ENCODE measurements at places on chromosomes 2 and 18.

DNA sequence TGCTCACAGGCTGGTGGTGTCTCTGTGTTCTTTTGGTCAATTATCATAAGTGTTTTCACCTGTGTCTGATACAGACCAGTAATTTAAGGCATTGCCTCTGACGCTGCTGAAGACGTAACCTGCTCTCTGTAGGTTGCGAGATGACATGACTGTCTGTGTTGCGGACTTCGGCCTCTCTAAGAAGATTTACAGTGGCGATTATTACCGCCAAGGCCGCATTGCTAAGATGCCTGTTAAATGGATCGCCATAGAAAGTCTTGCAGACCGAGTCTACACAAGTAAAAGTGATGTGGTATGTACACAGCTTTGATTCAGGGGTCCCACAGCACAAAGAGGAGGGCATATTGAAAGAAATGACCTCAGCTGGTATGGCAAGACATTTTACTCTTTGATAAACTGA, 33.8 kb upstream of the TMEM87B start:
- no peak for DNase-seq

GRCh38 chr2:38720613-38721241, 30.4 kb downstream of the SRSF7 start:
- DNase-seq: no peak

DNA sequence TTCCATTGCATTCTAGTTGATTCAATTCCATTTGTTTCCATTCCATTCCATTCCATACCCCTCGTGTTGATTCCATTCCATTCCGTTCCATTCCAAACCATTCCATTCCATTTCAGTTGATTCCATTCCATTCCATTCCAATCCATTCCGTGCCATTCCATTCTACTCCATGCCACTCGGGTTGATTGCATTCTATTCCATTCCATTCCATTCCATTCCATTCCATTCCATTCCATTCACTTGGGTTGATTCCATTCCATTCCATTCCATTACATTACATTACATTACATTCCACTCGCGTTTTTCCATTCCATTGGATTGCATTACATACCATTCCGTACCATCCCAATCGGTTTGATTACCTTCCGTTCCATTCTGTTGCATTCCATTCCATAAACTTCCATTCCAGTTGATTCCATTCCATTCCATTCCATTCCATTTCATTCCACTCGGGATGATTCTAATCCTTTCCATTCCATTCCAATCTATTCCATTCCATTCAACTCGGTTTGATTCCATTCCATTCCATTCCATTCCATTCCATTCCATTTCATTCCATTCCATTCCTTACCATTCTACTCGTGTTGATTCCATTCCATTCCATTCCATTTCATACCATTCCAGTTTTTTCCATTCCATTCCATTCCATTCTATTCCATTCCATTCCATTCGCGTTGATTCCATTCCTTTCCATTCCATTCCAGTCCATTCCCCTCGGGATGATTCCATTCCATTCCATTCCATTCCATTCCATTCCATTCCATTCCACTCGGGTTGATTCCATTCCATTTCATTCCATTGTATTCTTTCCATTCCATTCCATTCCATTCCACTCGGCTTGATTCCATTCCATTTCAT, 1140.4 kb downstream of the RPIA start:
- DNase-seq: no peak

DNA sequence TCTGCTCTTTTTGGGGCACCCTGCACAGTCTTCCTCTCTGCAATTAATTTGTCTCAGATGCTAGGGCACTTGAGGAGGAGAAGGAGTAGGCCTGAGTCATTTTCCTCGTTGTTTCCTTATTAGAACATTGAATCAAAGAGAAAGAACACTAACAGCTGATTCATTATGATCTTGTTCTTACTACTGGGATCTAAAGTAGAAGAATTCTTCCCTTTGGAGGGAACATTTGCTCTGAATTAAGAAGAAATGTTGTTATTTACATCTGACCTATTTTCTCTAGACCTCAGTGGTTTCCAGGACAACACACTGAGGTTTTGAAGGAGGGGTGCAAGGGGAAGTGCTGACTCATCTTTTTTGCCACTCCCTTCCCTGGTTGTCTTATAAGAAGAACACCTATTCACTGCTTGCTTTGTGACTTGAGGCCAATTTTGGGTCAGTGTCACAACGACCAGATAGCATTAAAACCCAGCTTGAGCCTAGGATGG, 24.3 kb upstream of the STAT1 start:
- no peak for DNase-seq

DNA sequence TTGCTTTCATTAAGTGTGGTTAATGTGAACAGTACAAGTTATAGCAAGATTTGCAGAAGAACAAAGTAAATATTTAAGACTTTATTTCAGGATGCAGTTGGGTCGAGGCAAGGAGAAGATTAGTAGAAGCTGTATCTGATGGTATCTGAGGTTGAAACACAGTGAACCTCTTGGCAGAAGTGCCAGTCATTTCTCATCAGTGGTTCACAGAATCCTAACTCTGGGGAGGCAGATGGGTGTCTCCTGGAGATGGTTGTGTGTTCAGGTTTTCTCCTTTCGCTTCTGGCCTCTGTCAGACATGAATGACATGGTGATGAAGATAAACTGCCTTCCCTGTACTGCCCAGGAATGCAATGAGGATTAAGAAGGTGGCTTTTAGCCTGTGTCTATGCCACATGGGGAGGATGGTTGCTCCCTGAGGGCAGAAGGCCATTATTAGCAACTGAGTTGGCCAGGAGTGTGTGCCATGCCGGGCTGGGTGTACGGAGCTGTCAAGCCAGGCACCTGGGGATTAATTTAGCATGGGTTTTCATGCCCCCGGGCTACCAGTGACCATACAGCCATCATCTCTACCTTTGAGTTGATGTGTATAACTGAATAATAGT, 28.0 kb downstream of the MGAT5 start:
- no peak for DNase-seq

DNA sequence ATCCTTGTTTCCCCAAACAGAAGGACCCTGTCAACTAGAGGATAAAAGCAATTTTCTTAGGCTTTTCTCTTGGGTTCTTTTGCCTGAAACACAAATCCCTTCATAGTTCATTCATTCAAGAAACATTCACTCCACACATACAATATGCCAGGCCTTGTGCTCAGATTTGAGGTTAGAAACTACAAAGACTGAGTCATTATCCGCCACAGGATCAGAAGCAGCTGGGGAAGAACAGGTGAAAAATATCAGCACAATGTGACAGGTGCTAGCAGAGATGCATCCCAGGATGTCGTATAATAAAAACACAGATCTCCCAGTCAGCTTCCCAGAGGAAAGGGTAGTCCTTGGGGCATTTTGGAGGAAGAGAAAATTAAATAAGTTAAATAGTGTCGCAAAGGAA, 172.4 kb downstream of the LRATD1 start:
- DNase-seq: no peak

GRCh38 chr2:55012672-55013484, 37.4 kb downstream of the RTN4 start:
- DNase-seq: no peak

DNA sequence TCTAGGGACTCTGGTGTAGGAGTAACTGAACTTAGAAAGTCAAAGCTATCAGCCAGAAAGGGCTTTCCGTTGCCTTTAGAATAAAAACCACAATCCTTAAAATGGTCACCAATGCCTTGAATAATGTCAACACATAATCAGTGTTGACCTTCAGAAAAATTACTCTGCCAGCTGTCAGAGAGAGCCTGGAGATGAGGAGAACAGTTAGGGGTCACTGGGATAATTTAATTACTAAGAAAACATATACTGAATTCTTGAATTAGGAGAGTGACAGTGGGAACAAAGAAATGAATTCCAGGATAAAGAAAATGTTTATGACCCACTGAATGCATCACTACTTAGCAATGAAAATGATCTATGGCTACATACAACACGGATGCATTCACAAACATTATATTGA, 23.4 kb upstream of the UGP2 start:
- no peak for DNase-seq

DNA sequence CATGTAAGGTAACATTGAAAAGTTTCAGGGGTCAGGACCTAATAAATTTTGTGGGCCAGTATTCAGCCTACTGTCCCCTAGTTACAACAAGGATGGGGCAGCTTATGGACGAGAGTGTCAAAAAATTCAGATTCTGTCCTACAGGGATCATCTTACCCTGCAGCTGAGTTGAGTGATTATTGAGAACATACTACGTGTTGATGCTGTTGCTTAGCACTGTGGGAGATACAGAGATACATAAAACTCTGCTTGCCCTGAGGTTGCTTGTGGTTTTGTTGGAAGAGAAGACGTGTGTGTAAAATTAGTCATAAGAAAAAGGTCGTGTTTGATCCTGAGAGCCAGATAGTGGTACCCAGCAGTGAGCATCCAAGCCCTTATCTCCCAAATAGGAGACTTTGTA, 253.2 kb downstream of the NEDD4L start:
- no peak for DNase-seq

DNA sequence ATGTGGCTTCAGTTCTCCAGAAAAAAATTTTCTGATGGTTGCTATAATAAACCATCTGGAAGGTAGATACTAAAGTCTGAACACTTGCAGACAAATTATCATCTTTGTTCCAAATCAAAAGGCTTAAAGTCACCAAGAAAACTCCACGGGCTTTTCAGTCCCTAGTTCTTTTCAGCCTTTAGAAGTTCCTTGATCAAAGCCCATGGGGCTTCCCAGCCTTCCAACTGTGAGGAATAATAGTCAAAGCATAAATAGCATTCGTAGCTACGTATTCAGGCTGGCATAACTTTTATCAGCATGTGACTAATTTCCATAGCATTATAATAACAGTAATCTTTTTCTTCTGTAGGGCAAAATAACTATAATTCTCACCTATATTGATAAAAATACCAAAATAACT, 13.9 kb downstream of the SCG2 start:
- no peak for DNase-seq

GRCh38 chr18:48656582-48656981, 117.8 kb downstream of the CTIF start:
- DNase-seq: no peak

DNA sequence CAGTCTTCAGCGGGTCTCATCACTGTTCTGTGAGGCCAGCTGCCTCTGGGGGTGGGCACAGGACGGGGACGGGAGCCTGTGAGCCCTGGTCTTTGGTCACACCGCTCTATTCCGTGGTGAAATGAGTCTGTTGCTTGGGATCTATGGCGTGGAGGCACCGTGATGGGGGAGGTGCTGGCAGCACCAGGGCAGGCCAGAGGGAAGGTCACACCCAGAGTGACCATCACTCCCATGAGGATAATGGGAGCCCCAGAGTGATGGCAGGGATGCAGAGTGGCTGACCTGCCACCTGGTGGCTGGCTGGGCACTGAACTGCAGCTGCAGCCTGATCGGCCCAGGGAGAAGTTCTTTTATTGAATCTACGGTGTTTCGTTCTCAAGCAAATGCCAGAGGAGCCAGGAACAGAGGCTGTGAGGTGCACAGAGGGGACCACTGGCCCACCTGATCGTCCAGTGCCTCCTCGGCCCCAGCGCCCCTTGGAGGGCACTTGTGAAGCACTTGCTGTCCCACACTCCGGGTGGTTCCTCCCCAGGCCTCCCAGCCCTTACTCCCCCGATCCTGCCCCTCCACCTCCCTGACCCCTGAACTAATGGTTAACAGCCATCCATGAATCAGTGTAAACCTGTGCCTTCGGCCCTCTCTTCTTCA, 17.9 kb downstream of the KCNIP3 start:
- no peak for DNase-seq

DNA sequence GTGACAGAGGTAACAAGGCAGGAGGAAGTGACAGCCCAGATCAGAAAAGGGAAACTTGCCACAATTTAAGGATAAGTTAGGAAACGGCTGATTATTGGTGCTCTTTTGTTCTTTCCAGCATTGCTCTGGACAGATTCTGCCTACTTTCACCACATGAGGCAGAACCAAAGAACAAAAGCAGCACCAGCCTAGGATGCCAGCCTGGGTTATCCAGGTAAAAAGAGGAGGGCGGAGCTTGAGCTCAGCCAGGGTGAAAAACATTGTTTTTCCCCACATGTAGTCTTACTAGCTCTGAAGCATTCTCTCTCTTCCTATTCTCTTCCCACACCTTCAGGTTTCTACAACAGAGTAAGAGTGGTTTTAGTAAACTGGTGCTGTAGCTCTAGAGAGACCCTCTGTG, 300.5 kb downstream of the TMX3 start:
- no peak for DNase-seq

DNA sequence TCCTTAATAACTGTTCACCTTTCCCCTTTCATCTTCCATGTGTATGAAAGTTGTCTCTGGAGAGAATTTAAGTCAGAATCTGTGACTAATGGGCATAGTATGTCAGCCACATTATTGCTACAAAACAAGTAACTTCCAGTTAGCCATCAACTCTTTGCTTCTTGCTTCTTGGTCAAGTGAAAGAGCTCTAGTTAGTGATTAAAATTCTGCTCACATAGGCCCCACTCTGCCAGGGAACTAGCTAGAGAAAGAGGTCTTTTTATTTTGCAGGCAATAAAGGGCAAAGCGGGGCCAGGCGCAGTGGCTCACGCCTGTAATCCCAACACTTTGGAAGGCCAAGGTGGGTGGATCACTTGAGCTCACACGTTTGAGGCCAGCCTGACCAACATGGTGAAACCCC, 64.6 kb downstream of the COLEC12 start:
- no peak for DNase-seq

DNA sequence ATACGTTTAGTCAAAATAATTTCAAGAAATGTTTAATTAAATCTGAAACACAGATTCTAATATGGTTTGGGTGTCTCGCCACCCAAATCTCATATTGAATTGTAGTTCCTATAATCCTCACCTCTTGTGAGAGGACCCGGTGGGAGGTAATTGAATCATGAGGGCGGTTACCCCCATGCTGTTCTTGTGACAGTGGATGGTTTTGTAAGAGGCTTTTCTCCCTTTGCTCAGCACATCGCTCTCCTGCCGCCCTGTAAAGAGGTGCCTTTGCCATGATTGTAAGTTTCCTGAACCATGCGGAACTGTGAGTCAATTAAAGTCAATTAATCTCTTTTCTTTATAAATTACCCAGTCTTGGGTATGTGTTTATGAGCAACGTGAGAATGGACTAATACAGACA, 1045.1 kb upstream of the POU3F3 start:
- DNase-seq: no peak

GRCh38 chr2:52264488-52264887, 1232.6 kb upstream of the NRXN1 start:
- no peak for DNase-seq

DNA sequence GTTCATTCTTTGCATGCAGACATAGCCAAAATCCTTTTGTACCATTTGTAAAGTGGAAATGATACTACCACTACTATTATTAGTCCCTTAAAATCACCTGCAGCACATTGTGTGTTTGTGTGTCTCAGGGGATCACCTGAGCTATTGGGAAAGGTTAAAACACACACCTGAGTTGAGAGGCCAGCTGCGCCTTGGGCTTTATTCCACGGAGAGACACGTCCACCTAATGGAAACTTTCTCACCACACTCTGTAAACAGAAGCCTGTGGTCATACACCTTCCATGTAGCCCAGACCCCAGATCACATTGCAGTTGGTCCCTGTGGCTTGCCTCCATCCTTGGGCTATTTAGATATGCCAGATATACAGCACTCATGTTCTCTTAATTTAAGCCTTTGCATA, 81.8 kb upstream of the SH3BP4 start:
- DNase-seq: no peak

All from activated naive CD4-positive, alpha-beta T cell (primary cell).